ENCODE measurements at places on chromosomes 6 and 20.

GRCh38 chr6:2244261-2245102 lies 923 bp downstream of the GMDS start:
- DNase-seq: no peak

DNA sequence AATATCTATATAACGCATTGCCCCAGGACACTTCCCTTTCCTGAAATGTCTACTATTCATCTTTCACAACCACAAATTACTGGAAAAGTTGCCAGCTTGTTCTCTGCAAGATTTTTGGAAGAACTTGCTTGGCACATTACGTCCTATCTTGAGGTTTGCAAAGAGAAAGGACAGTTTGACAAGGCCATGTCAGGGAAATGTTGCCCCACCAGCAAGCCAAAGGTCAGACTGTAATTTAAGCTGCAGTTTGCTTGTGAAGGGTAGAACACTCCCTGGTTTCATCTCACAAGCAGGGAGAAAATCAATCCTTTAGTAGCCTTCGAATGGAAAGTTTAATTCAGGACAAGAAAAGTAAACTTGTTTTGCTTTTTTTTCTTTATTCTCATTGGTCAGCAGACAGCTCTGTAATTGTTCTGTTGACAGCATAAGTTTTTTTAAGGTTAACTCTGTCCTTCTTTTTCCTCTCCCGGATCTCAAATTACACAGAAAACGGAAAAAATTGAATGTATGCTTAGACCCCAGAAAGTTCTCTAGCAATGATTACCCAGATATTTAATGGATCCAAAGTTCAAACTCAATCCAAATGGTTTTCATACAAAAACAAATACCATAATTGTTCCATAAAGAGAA lies 541.8 kb upstream of the NRSN1 start:
- no peak for DNase-seq

- no peak for DNase-seq
Observed at GRCh38 chr6:156517088-156517487, 260.1 kb upstream of the ARID1B start.

DNA sequence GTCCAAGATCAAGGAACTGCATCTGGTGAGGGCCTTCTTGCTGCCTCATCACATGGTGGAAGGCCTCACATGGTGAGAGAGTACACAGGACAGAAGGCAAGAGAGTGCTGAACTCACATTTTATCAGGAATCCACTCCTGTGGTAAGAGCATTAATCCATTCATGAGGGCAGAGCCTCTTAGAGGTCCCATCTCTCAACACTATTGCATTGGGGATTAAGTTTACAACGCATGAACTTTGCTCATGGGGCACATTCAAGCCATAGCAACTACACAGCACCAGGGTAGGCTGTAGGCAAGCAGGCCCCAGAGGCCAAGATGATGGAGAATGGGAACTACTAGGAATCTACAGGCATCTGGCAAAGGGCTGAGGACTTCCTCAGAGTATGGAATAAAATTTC lies 10.0 kb upstream of the TGIF2 start:
- no peak for DNase-seq

DNA sequence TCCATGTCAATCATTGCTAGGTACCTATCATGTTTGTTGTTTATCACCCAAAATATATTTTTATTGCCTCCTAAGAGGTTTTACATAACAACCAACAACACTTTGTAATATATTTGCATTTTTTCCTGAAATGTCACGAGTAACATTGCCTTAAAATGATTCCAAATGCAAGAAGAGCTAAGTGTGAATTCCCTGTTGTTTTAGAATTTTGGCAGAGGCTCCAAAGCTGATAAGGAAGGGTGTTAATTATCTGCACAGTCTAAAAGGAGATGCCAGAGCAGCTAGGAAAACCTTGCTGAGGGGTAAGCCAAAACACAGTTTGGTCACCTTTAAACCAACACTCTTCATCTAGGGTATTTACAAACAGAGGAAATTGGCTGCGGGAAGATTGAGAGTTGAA lies 201.9 kb upstream of the KCNQ5 start:
- DNase-seq: no peak

GRCh38 chr6:41288030-41288753 lies 1.7 kb upstream of the TREM1 start:
- DNase-seq: no peak

DNA sequence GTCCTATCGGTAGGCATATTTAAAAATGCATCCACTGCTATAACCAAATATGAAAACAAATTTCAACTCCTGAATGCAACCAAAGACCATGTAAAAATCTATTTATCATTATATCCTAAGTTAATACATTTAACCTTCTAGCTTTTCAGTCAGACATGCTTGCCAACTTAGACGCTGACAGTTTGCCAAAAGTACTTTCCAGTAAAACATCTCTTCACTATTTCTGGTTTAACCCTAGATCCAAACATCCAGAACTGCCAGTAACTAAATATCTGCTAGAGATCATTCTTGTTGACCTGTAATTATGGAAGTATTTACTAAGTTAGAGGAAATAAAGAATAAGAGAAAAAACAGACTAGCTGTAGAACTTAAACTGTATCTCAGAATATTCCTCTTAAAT lies 210.2 kb upstream of the THEMIS start:
- no peak for DNase-seq

DNA sequence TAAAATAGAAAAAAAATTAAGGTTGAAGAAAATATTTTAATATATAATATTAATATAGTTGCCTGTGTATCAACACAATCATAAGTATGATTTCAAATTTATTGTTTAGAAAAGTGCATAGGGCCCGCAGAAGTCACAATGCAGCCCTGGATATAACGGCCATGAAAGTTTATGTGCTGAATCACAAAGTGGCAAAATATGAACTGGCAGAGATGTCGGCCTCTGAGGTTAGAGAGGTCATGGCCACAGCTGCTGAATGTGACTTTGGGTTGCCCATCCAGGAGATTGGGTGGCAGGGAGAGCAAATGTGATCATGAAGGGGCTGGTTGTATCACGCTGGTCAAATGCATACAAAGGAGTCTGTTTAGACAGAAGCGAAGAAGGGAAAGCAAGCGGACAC lies 35.7 kb downstream of the COL11A2 start:
- DNase-seq: no peak

GRCh38 chr6:149975400-149975799 lies 11.7 kb downstream of the ULBP1 start:
- no peak for DNase-seq

- DNase-seq: no peak
Observed at GRCh38 chr6:11389977-11390376, 147.6 kb upstream of the TMEM170B start.

DNA sequence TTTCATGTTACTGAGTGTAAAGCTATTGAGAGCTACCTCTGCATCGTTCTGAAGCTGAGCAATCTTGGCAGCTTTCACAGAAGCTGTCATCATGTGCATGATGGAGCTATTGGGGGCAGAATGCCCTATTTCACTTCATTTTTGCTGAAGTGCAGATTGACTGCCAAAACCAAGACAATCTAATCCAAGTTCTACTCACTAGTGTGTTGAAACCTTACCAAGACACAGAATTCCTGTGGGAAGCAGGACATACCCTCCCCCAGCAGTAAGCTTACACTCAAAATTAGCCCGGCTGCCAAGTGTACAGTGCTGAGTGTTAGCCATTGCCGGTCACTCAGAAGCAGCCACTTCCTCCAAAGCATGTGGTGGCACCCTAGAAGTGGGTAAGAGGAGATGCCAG lies 177.3 kb upstream of the TENT5A start:
- DNase-seq: no peak

DNA sequence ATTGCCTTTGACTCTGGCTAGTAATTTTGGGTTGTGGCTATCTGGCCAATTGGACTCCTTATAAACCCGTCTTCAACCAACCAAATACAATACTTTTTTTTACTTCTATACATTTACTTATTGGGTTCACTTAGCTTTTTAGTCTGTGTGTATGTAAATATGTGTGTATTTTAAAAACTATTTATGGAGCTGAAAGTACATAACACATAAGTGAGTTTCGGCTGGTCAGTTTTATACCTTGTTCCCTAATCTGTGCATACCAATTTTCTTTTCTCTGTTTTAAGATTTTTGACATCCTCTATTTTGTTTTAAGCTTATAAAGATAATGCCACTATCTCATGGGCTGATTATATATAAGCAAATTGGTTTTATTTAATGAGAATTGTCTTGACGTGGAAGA lies 129.5 kb downstream of the LRRC1 start:
- DNase-seq: no peak

DNA sequence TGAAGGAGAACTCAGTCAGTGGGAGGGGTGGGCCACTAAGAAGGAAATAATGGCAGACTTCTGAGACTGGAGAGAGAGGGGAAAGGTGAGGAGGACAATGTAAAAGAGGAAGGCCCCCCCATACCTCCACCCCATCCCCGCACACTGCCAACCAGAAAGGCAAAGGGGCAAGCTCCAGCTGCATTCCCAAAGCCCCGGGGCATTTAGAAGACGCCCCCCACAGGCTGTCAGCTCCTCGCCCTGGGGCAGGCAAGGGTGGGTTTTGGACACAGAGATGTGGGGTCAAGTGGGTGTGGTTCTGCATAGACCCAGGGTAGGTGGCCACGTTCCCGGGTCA lies 20.8 kb upstream of the SLC22A7 start:
- DNase-seq: no peak

- DNase-seq: no peak
Observed at GRCh38 chr6:142380626-142381025, 78.8 kb downstream of the ADGRG6 start.

- no peak for DNase-seq
Observed at GRCh38 chr20:22529150-22530019, 55.0 kb downstream of the FOXA2 start.

GRCh38 chr20:60888771-60889170 lies 363.3 kb upstream of the CDH4 start:
- DNase-seq: no peak

DNA sequence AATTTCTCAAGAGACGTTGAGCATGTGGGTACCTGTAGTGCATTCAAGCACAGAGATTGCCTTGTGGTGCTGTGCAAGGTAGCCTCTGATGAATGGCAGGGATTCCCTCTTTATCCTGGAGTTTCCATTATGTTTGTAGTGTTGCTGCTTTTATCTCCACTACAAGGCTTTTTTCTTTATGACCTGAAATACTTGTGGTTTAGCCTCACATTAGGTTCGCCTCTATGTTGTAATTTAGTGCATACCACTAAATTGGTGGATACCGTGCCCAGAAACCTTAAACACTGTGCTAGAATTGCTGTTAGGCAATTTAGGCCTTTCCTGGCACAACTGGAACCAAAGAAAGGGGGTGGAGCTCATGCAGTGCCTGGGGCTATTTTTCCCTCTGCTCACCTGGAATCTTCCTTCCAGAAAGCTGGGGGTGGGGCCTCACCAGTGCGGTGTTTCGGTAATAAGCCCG lies 76.8 kb downstream of the NCOA7 start:
- DNase-seq: peak; percentile 66

DNA sequence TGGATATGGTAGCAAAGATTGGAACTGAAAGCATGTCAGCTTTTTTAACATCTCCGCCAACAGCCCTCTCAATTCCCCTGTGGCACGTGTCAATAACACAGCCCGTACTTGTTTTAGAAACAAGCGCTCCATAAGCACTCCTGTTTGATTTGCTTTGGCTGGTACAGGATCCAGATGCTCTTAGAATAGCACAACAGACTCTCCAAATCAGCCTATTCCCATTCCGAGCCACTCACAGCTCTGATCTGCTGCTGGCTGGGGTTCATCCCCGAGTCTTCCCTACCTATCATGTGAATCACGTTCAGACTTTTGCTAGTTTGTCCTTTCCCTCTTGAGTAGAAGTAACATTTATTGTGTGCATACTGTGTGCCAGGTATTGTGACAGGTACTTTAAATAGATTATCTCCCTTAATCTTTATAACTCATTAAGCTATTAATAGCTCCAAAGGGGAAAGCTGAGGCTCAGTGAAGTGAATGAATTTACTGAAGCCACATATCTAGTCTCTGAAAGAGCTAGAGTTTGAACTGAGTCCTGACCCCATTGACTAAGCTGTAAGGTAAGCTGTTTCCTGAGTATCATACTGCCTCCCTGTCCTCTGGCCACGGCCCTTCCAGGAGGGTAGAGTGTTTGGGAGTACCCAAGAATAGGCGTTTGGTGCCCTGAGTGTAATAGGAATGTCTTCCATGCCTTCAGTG lies 46.7 kb downstream of the RALY start:
- no peak for DNase-seq

- DNase-seq: no peak
Observed at GRCh38 chr6:33787954-33788693, 806 bp downstream of the LEMD2 start.

GRCh38 chr6:68638230-68638900 lies 3.3 kb downstream of the ADGRB3 start:
- peak; percentile 11 for DNase-seq

DNA sequence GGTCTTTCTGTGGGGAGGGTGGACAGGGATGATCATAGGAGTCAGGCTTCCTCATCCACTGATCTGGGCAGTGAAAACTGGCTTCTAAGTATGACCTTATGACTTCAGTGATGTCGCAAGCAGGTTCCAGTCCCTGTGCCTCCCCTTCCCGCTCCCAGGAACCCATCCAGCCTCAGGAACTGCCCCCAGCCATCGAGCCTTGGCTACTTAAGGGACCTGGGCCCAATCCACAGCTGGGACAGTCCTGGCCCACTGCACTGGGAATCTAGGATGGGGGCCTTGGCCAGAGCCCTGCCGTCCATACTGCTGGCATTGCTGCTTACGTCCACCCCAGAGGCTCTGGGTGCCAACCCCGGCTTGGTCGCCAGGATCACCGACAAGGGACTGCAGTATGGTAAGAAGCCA lies at the start of gene LBP:
LBP (plus strand) TSS at position 236 of the 405 bp plus-strand sequence; CDS start at position 271, 35 bp downstream.
- no peak for DNase-seq

- DNase-seq: no peak
Observed at GRCh38 chr20:53282217-53282955, 310.2 kb downstream of the TSHZ2 start.

DNA sequence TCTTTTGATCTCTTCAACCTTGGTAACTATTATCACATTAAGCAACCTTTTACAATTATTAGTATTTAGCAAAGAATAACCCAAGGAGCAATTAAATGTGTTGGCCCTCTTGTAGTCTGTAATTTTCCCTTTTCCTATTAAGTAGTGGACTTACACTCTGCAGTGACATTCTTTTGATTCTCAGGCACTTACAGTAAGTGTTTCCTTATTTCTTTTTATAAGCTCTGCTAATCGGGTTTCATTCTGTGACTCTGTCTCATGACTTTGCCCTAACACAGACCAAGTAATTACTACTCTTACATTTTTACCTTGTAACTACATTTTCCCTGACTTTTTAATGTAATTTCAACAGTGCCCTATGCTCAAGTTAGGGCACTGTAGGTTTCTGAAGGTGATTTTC lies 104.0 kb upstream of the EPHA7 start:
- DNase-seq: no peak
